OCI-LY7 (cell line): ENCODE measurements at places on chromosomes 4 and X. TPM values are rescaled to one million over a fixed set of nuclear protein-coding genes. Genes with fewer than 3 reads are reported as not detected.

The EPGN gene
- not detected in 2 replicates for total RNA-seq

The CASK gene
- 29.4 and 30.2 TPM in 2 replicates for total RNA-seq

The SGMS2 gene
- total RNA-seq = not detected in 2 replicates

The CTAG2 gene
- not detected in 2 replicates for total RNA-seq

The KIF4A gene
- total RNA-seq = 40.7 and 43.4 TPM in 2 replicates

The FOXR2 gene
- not detected in 2 replicates for total RNA-seq

The ATP10D gene
- 19.1 and 20.2 TPM in 2 replicates for total RNA-seq

The TLR8 gene
- total RNA-seq = not detected in 2 replicates

The ATP1B4 gene
- not detected in 2 replicates for total RNA-seq
